Neural progenitor cell (in vitro differentiated cells): ENCODE measurements at places on chromosomes 4 and X.

- peaks cover 32% of the 10 kb centered on the region for H3K4me1 ChIP-seq
- H3K27me3 ChIP-seq, result no peaks in the 10 kb centered on the region
- peak overlapping the region; percentile 59 for H3K27ac ChIP-seq
- H3K4me3 ChIP-seq, result no peak overlapping the region
Observed at GRCh38 chr4:114791976-114792375, 193.4 kb downstream of the UGT8 start.

- H3K27ac ChIP-seq, result no peak overlapping the region
- no peak for DNase-seq
- H3K4me1 ChIP-seq, result no peaks in the 10 kb centered on the region
- no peaks in the 10 kb centered on the region for H3K27me3 ChIP-seq
- H3K36me3 ChIP-seq, result no peaks in the 10 kb centered on the region
Observed at GRCh38 chrX:142831961-142832530, 193.7 kb upstream of the SPANXN4 start.

DNA sequence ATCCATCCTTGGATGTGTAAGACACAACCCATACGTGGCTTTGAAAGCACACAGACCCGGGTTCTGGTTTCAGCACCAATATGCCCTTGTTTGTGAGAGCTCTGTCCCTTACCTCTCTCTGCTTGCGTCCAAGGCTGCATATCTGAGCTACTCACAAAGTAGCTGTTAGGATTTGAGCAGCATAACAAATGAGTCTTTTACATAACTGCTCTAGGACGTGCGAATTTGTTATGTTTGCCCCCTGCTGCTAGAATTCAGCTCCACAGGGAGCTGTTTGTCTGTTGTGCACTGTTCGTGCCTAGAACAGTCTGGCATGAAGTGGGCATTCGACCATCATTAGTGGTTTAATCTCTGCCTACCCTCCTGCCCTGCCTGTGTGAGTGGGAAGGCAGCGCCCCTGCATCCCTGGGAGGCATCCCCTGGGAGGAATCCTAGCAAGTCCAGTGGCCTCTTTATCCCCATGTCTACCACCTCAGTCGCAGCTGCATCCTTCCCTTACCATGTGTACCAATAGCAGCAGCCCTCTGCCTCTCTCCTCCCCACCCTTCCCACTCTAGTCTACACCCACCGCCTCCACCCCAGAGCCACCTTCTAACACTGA lies 42.1 kb downstream of the SLC2A9 start:
- no peak for DNase-seq
- no peak overlapping the region for H3K4me3 ChIP-seq
- peaks cover 6% of the 10 kb centered on the region for H3K27me3 ChIP-seq
- H3K36me3 ChIP-seq, result no peaks in the 10 kb centered on the region
- no peak overlapping the region for H3K27ac ChIP-seq

DNA sequence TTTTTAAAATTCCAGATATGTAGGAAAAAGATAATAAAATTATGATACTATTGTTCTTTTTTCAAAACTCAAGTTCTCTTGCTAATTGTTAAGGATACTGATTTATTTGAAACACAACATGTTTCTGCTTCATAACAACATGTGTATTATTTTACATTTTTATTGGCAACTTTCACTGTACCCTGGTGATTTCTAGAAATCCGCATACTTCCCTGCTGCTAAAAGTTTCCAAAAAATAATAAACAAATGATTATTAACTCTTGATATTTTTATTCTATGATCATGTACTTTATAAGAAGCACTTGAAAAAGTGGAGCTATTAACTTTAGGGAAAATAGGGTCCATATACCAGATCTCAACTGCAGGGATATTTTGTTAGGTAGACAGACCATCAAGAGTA lies 71.2 kb upstream of the HCCS start:
- H3K4me1 ChIP-seq, result no peaks in the 10 kb centered on the region
- no peak overlapping the region for H3K4me3 ChIP-seq
- H3K27ac ChIP-seq, result no peak overlapping the region
- H3K27me3 ChIP-seq, result no peaks in the 10 kb centered on the region

DNA sequence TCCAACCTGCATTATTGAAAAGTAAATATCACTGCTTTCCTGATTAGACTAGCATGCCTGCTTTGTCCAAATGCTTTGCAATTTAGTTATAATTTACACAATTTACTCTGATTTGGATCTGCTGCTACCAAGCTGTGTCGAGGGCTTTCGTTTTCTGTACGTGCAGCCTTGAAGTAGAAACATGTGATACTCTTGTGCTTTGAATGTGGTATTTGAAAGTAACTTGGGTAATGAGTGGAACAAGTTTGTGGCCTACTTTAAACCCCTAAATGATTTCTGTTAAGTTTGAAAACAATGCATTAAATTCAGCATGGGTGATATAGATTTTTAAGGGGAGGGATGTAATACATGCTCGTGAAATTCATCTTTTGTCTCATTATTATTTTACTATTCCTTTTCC lies 240.7 kb downstream of the IQCM start:
- H3K4me1 ChIP-seq, result no peaks in the 10 kb centered on the region
- no peak overlapping the region for H3K4me3 ChIP-seq
- H3K27me3 ChIP-seq, result no peaks in the 10 kb centered on the region
- H3K36me3 ChIP-seq, result no peaks in the 10 kb centered on the region
- H3K27ac ChIP-seq, result no peak overlapping the region
- no peak for DNase-seq

- H3K27ac ChIP-seq, result no peak overlapping the region
- no peaks in the 10 kb centered on the region for H3K27me3 ChIP-seq
- DNase-seq, result no peak
- no peak overlapping the region for H3K4me3 ChIP-seq
- peaks cover 9% of the 10 kb centered on the region for H3K36me3 ChIP-seq
- peaks cover 9% of the 10 kb centered on the region for H3K4me1 ChIP-seq
Observed at GRCh38 chr4:130573742-130574141, 1477.8 kb downstream of the C4orf33 start.
